ENCODE measurements at places on chromosomes 11 and 22.

DNA sequence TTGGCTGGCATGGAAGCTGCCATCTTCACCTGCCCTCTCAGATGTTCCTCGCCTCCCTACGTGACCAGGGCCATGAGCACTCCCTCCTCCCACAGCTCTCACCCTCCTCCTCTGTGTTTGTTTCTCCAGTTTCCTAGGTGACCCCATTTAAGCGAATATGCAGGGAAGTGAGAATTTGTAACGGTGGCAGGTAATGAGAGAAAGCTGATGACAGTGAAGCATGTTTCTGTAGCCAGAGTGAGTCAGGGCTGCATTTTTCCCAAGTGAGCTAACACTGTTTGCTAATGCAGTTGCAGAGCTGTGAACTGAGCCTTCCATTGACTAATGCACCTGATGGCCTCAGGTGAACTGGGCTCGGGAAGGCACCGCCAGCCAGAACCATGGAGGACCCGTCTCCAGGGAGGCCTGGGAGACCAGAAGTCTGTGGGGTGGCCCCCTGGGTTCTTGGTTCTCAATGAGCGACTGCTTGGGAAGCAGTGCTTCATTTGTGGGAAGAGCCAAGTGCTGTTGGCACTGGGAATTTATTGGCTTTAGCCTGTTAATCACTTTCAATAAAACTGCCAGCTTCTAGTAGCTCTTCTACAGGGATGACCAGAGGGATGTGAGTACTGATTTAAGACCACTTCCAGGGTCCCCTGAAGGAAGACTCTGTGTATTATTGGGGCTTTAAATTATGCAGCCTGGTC, 64.5 kb downstream of the BARX2 start:
- DNase-seq, result no peak

GRCh38 chr22:43850529-43850928, 11.8 kb downstream of the SULT4A1 start:
- no peak for DNase-seq

DNA sequence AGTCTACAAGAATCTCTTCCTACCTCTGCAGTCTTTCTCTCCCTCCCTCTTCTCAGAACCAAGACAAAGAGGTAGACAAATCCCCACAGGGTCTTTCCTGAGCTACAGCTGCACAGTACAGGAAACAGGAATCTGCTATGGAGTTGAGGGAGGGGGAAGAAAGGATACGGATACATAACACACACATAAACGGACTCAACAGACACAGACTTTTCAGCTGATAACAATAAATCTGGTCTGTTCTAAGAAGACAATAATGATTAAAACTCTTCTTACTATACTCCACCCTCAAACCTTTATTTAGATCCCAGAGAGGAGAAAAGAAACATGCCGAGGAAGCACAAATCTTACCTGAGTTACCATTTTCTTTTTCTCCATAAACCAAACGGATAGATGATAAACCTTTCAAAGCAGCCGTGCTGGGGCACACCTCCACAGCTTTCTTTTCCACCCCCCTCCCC, 122.2 kb downstream of the APOL5 start:
- peak; percentile 69 for DNase-seq

GRCh38 chr22:43260331-43261231, 73.6 kb upstream of the TTLL12 start:
- DNase-seq, result no peak

DNA sequence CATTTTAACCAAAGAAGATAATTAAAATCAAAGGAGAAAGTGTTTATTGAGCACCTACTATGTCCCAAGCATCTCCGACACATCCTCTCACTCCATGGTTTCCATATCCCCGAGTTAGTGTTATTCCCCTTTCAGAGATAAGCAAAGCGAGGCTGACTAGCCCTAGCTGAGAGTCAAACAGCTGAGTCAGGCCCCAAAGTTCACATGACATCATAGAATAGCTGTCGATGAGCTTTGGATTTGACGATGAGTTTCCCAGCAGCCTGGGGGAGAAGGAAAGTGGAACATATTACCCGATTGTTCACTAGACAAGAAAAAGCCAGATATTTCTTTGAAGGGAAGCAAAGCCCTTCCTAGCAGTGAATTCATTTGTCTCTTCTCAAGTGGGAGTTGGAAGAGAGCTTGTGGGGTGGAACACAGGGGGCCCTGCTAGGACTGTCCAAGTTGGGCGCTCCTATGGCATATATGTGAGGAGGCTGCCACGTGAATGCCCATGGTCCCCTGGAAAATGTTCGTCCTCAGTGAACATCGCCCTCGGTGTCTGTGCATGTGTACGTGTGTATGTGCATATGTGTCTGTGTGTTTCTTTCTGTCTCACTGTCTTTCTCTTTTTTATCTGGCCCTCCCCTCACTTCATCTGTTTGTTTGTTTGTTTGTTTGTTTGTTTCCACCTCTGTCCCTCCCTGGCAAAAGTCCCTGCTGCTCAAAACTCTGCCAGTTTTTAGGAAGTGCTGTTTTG, 493 bp upstream of the CYTH4 start:
- DNase-seq, result no peak

DNA sequence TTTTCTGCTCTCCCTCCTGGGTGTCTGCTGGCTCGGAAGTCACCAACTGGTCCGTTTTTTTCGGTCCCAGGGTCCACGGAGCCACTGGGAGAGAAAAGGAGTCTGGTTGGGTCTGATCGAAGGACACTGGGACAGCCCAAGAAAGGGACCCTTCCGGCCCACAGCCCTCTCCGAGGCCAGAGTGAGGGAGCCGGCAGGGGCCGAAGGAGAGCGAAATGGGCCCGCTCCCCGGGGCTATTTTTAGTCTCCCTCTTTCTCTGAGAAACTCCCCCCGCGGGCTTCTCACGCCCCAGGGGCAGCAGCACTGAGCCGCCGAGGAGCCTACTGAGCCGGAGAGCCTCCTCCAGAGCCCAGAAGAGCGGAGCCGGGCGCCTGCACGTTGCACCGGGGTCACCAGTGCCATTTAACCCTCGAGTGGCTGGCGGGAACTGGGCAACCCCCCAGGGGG, 1.9 kb downstream of the ESAM start:
- DNase-seq, result no peak
